ENCODE measurements at places on chromosomes 5 and 9. TPM values are rescaled to one million over a fixed set of nuclear protein-coding genes. Genes with fewer than 3 reads are reported as not detected.

The KLHL3 gene
- total RNA-seq: 2.6 TPM

The ZNF618 gene
- total RNA-seq: 7.1 TPM

The RNF44 gene
- total RNA-seq: 11.5 TPM

The GCNT4 gene
- 0.59 TPM for total RNA-seq

The SLC36A3 gene
- total RNA-seq: not detected

The DELE1 gene
- 43.2 TPM for total RNA-seq

The TEK gene
- total RNA-seq: 1.2 TPM

The ANGPTL2 gene
- 157 TPM for total RNA-seq
